Endothelial cell of coronary artery (primary cell): ENCODE measurements at places on chromosomes 4 and X. TPM values are rescaled to one million over a fixed set of nuclear protein-coding genes. Genes with fewer than 3 reads are reported as not detected.

EREG gene
- total RNA-seq, result not detected in 2 replicates

DCAF4L1 gene
- total RNA-seq, result 0.09 and 0.19 TPM in 2 replicates

SYTL4 gene
- 14.2 and 17.2 TPM in 2 replicates for total RNA-seq

MAPK10 gene
- total RNA-seq, result 0.09 TPM in 1 of 2 replicates, not detected in the other

PQBP1 gene
- 88.2 and 121 TPM in 2 replicates for total RNA-seq

HSD17B13 gene
- total RNA-seq, result under 0.01 TPM in 1 of 2 replicates, not detected in the other

DCHS2 gene
- not detected in 2 replicates for total RNA-seq

TRPC5OS gene
- not detected in 2 replicates for total RNA-seq

FAM53A gene
- total RNA-seq, result 1.3 and 1.4 TPM in 2 replicates
